ENCODE measurements at places on chromosomes 4 and X.

GRCh38 chrX:132631579-132632232 is 142.9 kb upstream of the MBNL3 start:
- DNase-seq: no peak

GRCh38 chrX:49191574-49192011 is 5.4 kb upstream of the PRICKLE3 start:
- peak; percentile 34 for DNase-seq

DNA sequence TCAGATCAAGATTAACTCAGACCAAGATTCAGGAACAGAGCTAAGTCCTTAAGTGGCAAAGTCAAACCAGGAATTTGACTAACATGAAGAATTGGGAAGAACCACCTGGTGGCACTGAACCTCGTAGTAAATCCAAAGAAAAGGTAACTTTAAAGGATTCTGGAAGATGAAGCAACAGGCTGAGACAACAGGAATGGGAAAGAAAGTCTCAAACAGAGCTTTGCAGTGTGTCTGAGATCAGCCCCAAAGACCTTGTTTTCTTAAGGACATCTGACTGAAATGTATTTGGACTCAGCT is 126.1 kb downstream of the ASB9 start:
- DNase-seq: no peak

GRCh38 chr4:83011689-83012199 is 1.1 kb upstream of the LIN54 start:
- DNase-seq: no peak

DNA sequence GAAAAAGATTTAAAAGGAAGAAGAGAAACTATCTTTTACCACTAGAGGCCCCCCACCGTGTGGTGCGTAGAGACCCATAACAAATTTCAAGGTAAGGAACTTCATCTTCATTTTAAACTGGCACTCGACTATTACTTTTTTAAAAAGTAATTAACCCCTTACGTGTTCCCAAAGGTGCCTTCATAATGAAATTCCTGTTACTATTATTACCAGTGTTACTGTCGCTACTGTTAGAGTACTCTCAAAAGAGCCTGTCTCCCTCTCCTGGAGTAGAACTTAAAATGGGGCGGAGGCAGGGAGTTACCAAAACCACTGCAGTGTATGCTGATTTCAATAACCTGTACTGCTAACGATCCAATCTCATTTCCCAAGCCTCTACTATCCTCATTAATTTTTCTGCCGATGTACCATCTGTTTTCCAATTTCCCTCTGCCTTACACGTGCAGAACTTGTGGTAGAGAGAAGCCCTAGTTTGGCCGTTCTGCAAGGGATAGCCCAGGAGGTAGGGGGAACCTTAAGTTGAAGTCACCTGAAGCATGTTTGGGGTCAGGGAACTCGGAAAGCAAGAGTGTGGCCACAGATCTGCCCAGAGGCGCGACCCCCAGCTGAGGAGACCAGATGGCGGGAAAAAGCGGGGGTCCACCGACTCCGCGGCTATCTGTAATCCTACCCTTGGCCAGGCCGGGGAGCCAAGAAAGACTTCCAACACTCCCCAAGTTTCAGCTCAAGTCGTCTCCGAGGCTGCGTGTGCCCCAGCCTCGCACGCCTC is 720 bp upstream of the STK26 start:
- DNase-seq: no peak

DNA sequence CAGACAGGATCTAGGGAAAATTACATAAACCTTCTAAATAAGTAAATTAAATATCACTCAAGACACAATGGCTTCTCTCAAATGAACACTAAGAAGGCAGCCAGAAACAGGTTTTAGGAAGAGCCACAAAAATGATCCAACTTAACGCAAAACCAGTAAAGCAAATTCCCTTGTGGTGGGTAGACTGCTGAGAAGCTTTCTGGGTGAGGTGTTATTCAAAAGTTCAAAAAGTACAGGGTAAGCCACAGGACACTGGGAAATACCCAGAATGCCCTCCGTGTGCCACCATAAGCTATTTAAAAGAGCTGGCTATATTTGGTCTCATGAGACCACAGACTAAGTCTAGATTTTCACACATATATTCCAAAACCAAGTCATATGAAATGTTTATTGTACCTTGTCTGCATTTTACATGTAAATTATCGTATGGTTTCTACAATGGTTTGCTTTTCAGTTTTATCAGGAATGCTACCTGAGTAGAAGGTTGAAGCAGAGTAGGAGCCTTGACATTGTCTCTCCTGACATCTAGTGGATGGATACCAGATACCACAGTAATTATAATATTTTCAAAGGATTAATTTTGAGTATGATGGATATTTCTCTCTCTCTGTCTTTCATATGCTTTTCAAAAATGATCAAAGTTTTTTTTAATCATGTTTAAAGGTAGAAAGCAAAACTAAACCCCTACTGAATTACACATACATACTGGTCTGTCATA is 109.3 kb upstream of the KLHL13 start:
- DNase-seq: no peak

DNA sequence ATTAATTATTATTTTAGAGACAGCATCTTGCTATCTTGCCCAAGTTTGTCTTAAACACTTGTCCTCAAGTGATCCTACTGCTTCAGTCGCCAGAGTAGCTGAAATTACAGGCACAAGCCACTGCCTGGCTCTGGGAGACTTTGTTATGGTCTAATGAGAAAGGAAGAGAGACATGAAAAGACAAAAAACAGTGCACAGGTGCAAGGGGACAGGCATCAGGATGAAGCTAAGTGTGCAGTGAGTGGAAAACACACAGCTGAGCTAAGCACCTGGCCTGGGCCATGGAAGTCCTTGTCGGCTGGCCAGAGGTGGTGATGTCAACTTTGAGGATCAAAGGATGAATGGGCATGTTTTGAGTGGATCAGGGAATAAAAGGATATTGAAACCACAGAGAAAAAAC is 102.7 kb downstream of the HS3ST1 start:
- no peak for DNase-seq

- peak; percentile 78 for DNase-seq
Measured at GRCh38 chr4:3880615-3881120, 114.5 kb downstream of the ADRA2C start.

DNA sequence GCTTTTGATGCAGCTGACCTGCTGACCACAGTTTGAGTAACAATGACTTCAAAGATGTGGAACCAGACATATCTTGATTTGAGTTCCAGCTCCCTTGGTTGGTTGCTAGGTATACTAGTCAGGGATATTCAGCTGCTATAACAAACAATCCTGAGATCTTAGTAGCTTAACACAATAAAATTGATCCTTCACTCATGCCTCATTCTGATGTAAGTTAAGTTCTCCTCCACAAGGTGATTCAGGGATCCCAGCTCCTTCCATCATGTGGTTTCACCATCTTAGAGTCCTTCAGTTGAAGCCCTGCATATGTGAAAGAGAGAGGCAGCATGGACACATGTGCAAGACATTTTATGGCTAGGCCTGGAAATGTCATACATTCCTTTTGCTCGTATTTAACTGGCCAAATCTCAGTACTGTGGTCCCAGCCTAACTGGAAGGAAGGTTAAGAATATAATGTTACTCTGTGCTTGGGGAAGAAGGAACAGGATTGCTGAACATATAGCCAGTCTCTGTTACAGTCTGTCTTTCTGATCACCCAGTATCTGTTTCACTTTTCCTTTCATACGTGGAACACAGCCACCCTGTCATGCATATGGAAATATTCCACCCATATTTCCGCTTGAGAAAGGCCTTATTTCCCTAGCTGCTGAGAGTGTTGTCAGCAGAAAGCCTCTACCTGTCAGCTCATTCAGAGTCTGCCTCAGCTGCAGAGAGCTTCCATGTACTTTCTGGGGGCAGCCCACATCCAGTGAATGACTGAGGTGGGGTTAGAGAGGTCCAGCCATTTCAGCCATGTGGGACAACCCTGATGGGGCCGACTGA is 7.1 kb downstream of the SMIM9 start:
- DNase-seq: no peak

GRCh38 chr4:7941111-7941964 is 1.7 kb upstream of the AFAP1 start:
- DNase-seq: no peak

- no peak for DNase-seq
Measured at GRCh38 chr4:188145601-188146000, 6.4 kb downstream of the TRIML1 start.

DNA sequence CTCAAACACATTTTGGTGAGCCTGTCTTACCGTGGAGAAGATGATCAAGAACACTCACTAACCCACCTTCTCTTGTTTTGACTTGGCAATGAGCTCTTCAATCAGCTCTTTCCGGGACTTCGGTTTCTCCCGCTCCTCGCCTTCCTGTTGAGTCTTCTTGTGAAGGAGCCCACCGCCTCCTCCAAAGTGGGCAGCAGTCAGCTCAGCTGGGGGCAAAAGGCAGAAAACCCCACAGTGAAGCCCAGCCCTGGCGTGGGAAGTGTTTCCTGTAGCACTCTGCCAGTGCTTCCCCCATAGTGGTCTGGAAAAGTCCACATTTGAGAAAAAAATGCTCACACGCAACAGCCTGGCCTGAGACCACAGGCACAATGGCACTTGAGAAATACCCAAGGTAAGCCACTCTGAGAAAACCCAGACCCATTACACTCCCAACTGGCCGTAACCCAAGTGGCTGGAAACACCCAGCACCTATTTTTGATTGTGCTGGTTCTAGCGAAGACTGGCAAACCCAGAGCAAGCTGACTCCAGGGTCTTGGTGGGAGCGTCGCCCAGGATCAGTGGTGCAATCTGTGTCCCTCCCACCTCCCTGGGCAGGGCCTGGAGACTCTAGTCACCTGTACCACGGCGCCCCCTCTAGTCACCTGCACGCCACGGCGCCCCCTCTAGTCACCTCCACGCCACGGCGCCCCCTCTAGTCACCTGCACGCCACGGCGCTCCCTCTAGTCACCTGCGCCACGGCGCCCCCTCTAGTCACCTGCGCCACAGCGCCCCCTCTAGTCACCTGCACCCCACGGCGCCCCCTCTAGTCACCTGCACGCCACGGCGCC is 8.6 kb downstream of the NOP14 start:
- peak; percentile 78 for DNase-seq

GRCh38 chr4:33975995-33976394 is 2268.3 kb downstream of the ARAP2 start:
- DNase-seq: no peak

- no peak for DNase-seq
Measured at GRCh38 chr4:39846705-39847104, 131.0 kb downstream of the PDS5A start.

DNA sequence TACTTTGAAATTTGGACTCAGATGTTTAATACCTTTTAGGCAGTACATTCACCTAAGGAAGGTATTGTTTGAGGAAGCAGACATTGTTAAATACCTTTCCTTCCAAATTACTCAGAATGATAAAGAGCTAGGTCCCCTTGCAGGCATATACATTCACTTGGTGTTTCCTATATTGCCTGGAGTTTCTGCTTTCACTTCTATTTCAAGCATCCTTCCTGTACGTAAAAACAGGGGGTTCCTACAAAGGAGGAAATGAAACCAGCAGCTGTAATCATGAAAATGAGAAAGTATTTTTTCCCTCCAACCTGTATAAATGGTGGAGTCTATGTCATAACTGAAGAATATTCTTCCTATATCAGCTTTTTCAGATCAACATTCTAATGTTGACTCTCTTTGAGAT is 90.4 kb upstream of the RASGEF1B start:
- DNase-seq: no peak

- DNase-seq: no peak
Measured at GRCh38 chr4:41135801-41136200, 78.5 kb downstream of the APBB2 start.

DNA sequence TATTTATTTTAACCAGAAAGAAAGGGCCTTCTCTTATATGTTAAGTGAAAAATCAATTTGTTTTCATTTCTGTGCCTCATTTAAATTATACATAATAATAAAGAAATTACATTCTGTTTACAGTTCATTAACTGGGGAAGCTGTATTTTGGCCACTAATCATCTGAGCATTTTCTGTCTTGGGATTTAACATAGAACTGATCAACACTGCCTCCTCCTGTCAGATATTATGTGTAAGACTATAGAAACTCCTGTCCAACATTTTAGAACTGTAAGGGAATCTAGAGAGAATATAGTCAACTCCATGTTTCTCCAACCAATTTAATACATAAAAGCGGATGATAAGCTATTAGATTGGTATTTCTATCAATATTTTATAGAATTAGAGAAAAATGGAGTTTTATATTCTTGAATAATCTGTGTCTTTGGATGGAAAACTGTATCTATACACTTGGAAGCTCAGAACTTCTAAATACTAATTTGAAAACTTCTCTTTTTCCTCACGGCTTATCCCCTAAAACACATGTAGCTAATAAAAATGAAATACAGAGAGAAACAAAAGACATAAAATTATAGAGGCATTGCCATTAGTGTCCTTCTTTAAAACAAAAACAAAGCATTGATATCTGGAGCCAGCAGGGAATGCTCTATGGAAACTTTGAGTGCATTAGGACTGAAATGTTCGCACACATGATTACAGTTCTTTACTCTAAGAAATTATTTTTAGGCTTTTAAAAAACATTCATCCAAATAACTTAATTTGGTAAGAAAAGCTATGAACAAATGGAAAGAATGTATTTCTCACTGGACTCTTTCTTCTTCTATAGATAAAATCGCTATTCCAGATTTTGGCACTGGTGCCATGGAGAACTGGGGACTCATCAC is 33.1 kb downstream of the ENPEP start:
- DNase-seq: no peak

GRCh38 chr4:2299794-2300193 is 37.9 kb upstream of the MXD4 start:
- no peak for DNase-seq

DNA sequence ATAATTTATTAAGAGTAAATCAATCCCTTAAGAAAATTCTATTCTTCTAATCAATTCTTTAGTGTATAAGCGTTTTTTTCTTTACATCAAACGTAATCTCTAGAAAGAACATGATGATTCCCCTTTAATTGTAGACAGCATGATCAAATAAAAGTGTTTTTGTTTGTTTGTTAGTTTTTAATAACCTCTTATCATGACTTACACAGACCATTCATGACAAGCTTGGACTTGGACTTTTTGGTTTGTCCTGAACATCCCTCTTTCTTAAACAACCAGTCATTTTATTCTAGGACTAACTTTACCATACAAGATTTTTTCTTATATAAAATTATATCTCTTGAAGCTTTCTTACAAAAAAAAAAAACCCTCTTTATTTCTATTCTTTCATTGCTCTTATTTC is 344.6 kb upstream of the SPOCK3 start:
- DNase-seq: no peak

DNA sequence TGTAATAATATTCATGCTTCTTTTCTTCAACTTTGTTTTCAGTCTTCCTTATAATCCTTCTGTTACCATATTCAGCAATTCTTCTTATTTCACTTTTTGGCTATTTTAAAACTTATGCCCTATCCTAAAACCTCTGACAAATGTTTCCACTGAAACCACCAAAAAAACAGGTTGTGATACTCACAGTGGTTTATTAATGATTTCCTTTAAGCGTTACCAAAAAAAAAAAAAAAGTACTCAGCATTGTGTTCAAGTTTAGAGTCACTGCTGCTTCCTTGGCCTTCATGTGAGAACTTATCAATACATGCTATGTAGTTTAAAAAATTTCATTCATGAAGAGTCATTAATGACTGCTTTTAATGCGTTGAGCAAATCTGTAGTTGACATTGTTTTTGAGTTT is 35.4 kb upstream of the UGT2A3 start:
- no peak for DNase-seq

- no peak for DNase-seq
Measured at GRCh38 chr4:165476214-165477098, 97.6 kb downstream of the CPE start.
